Fibroblast of skin of right biceps (primary cell): ENCODE measurements at places on chromosomes 1 and 21.
A peak's percentile ranks its signal among the peaks of the same experiment; 100 is the strongest.

GRCh38 chr1:218886101-218886871 is 287.4 kb upstream of the LYPLAL1 start:
- DNase-seq, result peak; percentile 18

DNA sequence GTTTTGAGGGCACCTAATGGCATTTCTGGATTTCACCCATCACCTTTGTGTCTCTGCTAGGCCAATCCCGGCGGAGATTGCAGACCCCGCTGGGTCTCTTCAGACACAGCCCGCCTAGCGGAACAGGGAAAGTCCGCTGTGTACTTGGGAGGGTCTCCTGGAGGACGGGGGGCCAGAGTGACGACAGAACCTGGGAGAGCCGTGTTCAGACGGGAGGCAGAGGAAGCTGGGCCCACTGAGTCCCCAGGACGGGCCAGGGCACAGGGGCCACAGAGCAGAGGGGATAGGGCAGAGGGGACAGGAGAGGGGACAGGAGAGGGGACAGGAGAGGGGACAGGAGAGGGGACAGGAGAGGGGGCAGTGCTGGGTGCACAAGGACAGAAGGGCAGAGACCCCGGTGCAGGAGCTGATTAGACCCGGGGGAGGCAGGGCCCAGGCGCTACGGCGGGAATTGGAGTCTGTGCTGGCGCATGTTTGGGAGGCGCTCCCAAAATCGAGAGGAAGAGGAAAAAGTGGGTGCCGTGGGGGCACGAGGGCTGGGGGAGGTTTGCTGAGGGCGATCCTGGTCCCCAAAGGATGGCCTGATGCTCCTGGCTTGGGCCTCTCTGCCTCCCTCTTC is 12.7 kb downstream of the TRPM2 start:
- no peak for DNase-seq

DNA sequence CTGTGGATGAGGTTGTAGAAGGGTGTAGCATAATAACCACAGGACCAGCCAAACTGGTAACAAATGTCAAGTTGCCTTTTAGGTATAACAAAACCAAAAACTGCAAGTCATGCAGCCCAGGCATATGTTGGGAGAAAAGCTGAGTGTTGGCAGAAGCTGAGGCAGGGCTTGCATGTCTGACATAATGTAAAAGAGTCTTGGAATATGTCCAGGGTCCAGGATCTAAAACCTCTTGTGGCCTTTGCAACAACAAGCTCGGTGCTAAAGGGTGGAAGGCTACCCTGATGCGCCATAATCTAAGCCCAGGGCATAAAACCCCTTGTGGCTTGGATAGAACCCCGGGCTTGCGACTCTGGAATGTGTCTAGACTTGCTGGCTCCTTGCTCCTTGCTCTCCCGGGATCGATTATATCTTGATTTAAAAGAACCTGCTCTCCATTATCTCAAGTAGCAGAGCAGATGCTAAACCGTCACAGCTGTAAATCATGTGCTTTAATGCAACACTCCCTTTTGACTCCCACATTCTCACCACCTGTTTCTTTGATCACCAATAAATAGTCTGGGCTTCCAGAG is 26.5 kb upstream of the SLC35A3 start:
- DNase-seq, result peak; percentile 81

DNA sequence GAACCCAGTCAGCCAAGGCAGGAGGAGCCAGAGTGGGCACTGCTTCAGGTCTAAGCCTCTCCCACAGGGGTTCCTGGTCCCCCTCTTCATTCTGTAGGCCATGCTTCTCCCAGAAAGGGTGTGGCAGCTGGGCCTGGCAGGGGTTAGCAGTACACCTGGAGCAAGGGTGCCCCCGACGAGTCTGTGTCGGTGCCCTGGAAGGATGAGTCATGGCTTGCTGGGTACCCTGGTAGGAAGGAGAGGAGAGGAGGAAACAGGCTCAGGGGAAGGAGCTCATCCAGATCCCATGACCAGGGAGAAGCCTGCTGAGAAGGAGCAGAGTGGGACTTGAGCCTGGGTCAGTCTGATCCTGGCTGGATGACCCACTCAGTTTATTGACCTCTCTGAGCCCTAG is 10.3 kb downstream of the KDF1 start:
- no peak for DNase-seq

DNA sequence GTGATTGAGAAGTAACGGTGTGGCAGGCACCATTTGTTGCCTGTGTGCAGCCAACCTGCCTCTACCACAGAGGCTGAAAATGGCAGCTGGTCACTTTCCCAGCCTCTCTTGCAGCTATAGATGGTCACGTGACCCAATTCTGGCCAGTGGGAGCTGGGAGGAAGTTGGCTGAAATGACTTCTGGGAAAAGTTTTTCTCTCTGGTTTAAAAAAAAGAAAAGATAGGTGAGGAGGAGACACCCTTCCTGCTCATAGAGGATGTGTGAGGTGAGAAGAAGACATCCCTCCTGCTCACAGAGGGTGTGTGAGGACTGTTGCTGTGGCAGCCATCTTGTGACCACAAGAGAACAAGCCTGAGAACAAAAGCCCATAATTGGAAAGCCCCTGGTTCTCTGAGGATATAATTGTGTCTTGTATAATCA is 122.8 kb downstream of the SYF2 start:
- DNase-seq, result no peak

GRCh38 chr1:34378968-34379856 is 202.5 kb downstream of the C1orf94 start:
- DNase-seq, result peak; percentile 75

DNA sequence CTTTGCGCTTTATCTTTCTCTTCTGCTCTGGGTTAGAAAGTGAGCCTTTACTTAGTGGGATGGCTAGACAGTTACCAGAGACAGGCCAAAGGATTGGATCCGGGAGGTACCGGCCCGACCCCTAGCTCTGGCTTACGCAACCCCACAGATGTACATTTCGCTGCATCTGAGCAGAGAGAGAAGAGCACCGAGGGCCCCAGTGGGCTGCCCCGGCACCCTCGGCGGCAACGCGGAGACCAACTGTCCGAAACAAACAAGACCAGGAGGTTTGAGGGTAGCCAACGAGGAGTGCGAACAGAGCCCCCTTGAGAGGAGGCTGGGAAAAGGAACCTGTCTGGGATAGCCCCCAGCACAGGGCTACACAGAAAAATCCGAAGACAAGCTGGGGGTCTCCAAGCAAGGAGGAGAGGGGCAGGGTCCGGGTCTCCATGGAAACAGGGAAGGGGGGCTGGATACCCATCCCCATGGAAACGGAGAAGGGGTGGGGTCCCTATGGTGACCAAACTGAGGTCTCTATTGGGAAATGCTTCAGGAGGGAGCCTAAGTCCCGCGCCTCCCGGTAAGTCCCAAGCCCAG is 373 bp downstream of the MTF1 start:
- peak; percentile 8 for DNase-seq

GRCh38 chr1:54990916-54991315 is 7.8 kb upstream of the BSND start:
- DNase-seq, result no peak
